Nephron progenitor cell (in vitro differentiated cells): ENCODE measurements at places on chromosomes 7 and 10.

DNA sequence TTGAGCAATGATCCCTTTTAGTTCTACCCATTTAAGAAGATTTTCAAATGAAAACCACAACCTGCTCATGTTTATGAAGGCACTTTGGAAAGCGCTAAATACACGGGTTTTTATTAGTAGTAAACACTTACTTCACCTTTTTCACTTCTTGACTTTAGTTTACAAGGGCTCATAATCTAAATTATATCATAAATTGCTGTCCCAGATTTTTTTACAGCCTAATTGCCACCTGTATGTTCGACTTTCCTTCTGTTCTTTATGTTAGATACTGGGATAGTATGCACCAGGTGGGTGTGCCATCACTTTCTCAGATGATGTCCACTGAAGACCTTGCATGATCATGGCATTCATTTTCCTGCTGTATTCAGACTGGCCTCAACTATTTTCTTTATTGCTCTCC is 22.5 kb downstream of the CFTR start:
- no peak for DNase-seq

GRCh38 chr10:16491933-16492332 is 29.7 kb downstream of the C1QL3 start:
- DNase-seq = no peak

DNA sequence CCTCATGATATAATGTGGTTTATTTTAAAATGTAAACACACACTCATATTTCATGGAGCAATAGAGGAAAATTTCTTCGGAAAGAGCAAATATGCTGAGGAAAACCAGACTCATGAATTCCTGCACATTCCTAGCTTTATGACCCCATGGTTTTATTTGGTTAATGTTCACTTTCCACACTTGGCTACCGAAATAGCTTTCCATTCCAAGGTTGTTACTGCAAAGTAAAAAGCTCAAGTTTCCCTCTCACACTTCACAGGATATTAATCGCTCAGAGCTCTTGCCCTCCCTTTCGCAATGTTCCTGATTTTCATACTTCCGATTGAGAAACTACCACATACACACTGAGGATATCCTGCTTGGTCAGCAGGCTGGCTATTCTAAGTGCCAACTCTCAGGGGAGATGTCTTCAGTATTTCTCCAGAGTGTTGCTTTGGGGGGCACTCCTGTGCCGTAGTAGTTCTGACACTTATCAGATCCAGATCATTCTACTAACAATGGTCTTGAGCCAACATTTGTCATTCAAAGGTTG is 77.5 kb upstream of the STEAP1B start:
- no peak for DNase-seq

DNA sequence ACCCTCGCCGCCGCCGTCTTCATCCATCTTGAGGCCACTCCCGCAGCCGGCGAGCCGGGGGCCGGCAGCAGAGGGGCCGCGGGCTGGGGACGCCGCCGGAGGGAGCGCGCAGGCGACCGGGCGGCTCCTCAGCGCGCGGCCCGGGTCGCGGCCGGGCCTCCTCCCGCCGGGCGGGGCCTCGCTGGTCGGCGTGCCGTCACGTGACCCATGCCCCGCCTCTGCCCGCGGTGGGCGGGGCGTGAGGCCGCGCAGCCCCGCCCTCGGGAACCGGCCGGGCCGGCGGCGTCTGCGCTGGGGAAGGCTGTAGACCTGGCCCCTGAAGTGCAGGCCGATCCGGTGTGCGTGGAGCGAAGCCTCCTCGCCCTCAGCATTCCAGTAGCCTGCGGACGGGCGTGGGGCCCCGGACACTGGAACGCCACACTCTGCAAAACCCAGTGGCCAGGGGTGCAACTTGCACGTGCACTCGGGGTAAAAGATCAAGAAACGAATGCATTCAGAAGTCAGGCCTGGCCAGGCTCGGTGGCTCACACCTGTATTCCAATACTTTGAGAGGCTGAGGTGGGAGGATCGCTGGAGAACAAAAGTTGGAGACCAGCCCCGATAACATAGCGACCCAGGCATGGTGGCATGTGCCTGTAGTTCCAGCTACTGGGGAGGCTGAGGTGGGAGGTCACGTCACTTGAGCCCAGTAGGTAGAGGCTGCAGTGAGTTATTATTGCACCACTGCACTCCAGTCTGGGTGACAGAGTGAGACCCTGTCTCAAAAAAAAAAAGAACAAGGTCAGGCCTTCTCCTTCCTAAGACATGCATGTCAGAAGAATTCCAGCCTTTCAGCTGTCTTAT is at the start of gene CYTH3:
Gene CYTH3 (minus strand): TSS at position 144 of the 843 bp plus-strand sequence. CDS start 117 bp downstream, at position 27.
- DNase-seq = peak; percentile 89

DNA sequence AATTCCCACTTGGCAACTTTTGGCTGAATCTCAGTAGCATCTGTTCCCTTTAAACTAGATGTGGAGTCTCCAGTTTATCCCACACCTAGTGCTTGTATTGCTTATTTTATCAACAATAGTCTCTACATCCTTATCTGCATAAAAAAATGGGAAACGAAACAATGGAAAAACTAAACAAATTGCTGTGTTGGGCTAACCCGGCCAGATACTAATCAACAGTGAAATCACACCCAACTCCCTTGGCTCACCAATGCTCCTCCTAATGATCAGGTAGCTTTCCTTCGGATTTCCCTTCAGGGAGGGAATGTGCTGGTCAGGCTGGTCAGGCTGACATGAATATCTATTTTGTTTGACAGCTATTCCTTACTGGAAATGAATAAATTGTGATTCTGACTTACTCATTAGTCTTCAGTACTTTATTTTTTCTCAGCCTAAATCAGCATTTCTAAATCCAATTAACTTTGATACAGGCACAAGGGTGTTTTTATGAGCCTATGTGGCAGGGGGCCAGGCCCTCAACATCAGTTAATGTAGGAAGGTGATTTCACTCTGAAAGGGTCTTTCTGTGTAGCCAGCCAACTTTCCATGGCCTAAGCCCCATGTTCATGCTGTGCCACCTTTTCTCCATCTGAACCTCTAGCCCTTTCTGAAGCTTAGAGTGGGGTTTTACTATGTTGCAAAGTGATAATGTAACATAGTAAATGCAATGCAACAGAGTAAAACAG is 170.5 kb upstream of the NPSR1 start:
- no peak for DNase-seq

DNA sequence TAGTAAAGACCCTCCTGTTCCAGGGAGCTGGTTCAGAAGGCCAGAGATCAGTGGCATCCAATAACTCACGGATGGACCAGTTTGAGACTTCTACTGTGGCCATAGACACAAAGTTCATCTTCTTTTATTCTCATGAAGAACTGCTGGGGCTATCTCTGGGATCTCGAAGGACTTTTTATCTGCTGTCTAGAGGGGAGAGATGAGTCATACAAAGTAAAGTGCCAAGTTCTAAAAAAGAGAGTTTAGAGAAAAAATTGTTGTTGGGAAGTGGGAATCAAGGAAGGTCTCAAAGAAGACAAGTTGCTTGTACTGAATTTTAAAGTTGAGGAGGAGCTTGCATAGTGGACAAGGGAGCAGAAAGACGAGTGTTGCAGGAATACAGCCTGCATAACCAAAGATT is 8.0 kb upstream of the FAM221A start:
- no peak for DNase-seq

DNA sequence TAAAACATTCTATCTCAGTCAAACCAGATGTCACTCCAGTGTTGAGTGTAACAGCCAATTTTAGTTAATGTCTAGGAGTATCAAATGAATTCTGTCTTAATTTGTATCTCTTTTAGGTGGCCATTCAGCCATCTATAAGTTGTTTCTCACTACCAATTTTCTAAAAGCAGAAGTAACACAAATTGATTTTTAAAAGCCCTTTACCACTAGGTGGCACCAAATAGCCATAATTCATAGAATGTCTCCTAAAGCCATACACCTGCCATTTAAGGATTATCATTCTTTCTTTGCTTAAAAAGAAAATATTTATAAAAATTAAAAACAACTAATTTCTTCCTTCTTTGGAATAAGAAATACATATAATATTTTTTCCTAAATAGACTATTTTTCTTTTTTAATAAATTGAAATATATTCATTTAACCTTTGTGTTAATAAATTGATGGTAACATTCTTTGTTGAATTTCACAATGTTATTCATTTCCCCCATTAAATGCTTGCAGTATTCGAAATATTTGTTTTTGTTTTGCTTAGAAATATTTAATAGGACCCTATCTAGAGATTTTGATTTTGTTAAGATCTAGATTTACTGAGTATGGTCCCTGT is 107.8 kb upstream of the PPP1R3A start:
- DNase-seq = peak; percentile 33

- DNase-seq = peak; percentile 4
Measured at GRCh38 chr10:7817576-7817975, 729 bp upstream of the TAF3 start.

GRCh38 chr10:79296431-79296830 is 50.8 kb upstream of the PPIF start:
- no peak for DNase-seq

DNA sequence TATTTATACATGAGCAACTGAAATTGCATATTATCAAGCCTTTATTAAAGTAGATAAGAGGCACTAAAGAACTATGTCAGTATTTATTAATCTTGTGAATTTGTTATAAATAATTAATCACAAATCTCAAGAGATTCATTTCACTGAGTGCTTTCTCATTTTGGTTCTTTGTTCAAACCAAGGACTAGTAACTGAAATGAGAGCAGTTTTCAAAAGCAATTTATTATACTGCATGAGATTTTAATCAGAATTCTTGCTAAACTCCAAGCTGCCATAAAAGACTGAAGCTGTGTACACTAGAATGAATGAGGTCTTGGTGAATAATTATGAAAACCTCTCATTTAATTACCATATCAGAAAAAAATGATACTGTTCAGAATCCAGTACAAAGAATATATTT is 224.8 kb upstream of the IMMP2L start:
- DNase-seq = no peak
